Natural killer cell treated with Interleukin-12 subunit alpha and Interleukin-12 subunit beta and Interleukin-15 and Interleukin-18, amount 100 ng/mL, for 72 hours (primary cell): ENCODE measurements at places on chromosomes 12 and 14. TPM values are rescaled to one million over a fixed set of nuclear protein-coding genes. Genes with fewer than 3 reads are reported as not detected.

PAPLN gene
- total RNA-seq = 0.17 TPM

GRCh38 chr14:96497586-96497985, 4.6 kb upstream of the PAPOLA start:
- no peak overlapping the region for H3K27ac ChIP-seq
- no peak for DNase-seq
- no peak overlapping the region for H3K4me3 ChIP-seq
- peaks cover 9% of the 10 kb centered on the region for H3K4me1 ChIP-seq

B4GALNT1 gene
- total RNA-seq = 3.6 TPM

C12orf56 gene
- not detected for total RNA-seq

DNA sequence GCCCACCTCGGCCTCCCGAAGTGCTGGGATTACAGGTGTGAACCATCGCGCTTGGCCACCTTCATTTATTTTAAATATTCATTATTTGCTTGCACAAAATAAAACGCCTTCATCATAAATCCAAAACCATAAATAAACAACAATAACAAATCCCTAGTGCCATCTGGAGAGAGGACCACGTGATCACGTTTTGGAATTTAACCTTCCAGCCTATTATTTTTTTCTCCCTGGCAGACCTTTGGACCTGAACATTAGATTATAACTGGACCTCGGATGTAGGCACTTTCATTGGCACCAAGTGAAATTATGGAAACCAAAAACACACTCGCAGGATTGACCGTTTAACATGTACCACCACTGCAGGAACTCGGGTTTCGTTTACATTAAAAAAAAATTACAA, 2.0 kb downstream of the DNAH10 start:
- DNase-seq = no peak
- H3K36me3 ChIP-seq = no peaks in the 10 kb centered on the region
- peaks cover 14% of the 10 kb centered on the region for H3K4me1 ChIP-seq
- H3K4me3 ChIP-seq = no peak overlapping the region
- peaks cover 8% of the 10 kb centered on the region for H3K27me3 ChIP-seq

LAG3 gene
- 365 TPM for total RNA-seq

RAPGEF3 gene
- total RNA-seq = 0.19 TPM

DNA sequence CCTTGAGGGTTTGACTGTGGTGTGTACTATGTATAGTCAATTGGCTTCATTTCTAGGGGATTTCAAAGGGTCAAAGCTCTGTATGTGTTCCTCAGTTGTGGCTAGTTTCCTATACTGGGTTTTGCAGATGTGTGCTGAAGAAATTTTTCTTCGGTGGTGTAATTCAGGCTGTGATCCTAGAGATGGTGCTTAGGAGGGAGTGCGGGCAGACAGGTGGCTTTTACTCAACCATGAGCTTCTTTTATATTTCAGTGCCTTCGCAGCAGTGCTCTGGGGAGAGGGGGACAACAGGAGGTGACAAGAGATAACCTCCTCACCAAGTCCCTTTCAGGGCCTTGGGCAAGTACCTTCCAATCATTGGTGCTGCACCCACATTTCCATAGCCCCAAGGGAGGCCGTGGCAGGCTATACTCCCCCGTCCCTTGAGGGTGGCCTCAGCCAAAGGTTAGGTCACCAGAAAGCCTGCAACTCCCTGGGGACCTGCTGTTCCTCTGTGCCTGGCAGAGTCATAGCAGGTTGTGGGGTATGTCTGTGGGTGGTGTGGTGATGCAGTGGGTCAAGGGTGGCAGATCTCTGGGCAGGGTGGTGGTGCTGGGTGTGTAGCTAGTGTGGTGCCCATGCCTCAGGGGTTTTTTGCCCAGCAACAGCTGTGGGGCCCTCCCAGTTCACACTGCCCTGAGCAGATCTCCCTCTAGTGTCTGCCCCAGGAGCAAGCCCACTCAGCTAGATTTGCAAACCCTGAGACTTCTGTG, 37.0 kb upstream of the TMX1 start:
- no peaks in the 10 kb centered on the region for H3K36me3 ChIP-seq
- H3K4me1 ChIP-seq = no peaks in the 10 kb centered on the region
- H3K4me3 ChIP-seq = no peak overlapping the region
